B cell (primary cell): ENCODE measurements at places on chromosomes 16 and 17. TPM values are rescaled to one million over a fixed set of nuclear protein-coding genes. Genes with fewer than 3 reads are reported as not detected.
A peak's percentile ranks its signal among the peaks of the same experiment; 100 is the strongest.

TTLL6 gene
- not detected in 2 replicates for total RNA-seq

IGFALS gene
- 0.22 TPM in 1 of 2 replicates, not detected in the other for total RNA-seq

GPRC5C gene
- total RNA-seq, result 0.53 and 1.1 TPM in 2 replicates

LYZL6 gene
- not detected in 2 replicates for total RNA-seq

CRHR1 gene
- total RNA-seq, result not detected in 2 replicates

NOS2 gene
- total RNA-seq, result 0.10 and 0.12 TPM in 2 replicates

ADAMTS18 gene
- not detected in 2 replicates for total RNA-seq

GP1BA gene
- not detected in 2 replicates for total RNA-seq

GNAO1 gene
- total RNA-seq, result 3.7 and 5.1 TPM in 2 replicates

DNA sequence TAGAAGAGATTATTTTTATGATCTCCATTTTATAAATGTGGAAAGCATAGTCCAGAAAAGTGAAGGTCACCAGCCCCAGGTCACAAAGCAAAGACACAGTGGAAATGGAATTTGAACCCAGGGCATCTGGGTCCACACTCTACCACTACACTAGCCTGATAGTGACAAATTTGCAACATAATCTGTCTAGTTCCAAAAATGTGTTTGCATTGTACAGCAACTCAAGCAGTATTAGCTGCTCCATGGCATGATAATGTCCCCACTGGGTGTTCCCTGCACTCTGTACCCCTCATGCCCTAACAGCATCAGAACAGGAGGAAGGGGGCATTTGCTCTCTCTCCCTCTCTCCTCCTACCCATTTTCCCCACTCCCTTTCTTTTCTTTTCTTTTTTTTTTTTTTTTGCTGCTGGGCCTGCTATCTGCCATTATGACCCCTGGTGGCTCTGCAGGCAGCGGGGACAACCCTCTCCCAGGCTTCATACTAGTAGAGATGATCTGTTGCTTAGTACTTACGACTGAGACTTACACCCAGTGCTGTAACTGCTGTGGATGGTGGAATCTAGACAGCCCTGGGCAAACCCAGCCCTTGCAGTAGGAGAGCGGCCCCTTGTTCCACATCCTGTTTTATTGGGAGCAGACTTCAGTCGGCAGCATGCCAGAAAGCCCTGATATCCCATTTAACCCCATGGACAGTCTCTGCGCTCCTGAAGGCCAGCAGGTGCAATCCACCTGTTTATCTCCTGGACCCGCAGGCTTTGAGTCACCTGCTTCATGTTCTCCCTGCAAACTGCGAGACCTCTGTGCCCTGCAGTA, 306.3 kb downstream of the SOX9 start:
- DNase-seq, result no peak

DNA sequence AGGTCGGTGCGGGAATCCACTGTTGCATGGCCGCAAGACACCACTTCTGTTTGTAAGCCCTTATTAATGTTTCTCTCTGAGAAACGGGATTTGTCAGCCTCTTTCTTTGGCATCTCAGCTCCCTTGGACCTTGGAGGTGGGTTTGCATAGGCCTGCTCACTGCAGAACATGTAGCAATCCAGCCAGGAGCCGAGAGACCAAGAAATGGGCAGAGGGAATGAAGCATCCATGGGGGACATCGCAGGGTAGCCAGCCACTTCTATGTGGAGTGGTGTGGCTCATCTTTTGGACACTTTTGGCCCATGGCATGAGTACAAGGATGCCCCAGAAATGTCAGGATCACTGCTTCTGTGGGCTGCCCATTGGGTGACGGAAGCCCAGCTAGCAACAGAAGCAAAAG, 79.4 kb downstream of the GSG1L start:
- DNase-seq, result no peak

DNA sequence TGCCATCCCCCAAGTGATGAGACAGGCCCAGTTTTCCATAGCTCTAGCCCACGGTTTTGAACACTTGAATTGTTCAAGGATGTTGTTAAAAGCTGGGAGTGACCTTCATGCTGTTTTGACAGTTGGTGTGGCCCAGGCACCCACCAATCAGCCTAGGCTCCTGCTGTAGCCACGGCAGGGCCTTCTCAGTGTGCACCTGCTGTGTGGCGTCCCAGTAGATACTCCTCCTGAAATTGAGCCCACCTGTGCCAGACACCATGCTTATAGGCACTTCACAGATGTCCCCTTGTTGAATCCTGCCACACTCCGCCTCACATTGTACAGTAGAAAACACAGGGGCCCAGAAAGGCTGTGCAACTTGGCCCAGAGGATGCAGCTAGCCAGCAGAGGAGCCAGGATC, 86.4 kb downstream of the SOCS1 start:
- DNase-seq, result no peak

- DNase-seq, result no peak
Measured at GRCh38 chr16:76265434-76266045, 11.7 kb upstream of the CNTNAP4 start.

- no peak for DNase-seq
Measured at GRCh38 chr17:39705786-39706348, 6.0 kb downstream of the ERBB2 start.

- DNase-seq, result no peak
Measured at GRCh38 chr17:65698381-65699061, 137.1 kb upstream of the AXIN2 start.

GRCh38 chr17:57706761-57707160, 38.3 kb downstream of the CCDC182 start:
- DNase-seq, result no peak

GRCh38 chr16:82814059-82814458, 187.3 kb downstream of the CDH13 start:
- DNase-seq, result no peak

DNA sequence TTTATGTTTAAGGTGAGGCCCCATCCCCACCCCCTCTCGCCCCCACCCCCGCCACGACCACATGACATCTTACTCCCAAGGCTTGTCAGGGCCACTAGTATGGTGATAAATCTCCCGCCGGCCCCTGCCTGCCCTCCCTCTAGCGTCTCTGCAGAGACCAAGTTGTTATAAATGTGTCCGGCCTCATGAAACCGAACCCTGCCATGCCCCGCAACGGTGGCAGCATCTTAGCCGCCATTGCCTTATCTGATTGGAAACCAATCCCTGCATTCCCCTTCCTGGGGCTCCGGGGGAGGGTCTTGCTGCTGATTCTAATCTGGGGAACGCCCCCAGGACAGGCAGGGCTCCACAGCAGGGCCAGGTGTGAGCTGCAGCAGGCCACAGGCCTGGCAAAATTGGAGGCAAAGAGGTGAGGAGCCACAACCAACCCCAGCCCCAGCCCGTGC, 352.4 kb downstream of the C16orf95 start:
- DNase-seq, result no peak

GRCh38 chr17:76154936-76155845, 14.1 kb upstream of the FOXJ1 start:
- DNase-seq, result no peak

DNA sequence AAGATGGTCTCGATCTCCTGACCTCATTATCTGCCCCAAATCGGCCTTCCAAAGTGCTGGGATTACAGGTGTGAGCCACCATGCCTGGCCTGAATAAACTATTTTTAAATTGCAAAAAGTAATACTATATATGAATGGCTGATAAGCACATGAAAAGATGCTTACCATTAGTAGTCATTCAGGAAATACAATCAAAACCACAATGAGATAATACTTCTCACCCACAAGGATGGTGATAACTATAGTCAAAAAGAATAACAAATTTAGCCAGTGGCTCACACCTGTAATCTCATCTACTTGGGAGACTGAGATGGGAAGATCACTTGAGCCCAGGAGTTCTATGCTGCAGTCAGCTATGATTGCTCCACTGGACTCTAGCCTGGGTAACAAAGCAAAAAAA, 2.4 kb upstream of the TACO1 start:
- no peak for DNase-seq

GRCh38 chr16:72957303-72958277, 90.3 kb downstream of the ZFHX3 start:
- DNase-seq, result no peak

DNA sequence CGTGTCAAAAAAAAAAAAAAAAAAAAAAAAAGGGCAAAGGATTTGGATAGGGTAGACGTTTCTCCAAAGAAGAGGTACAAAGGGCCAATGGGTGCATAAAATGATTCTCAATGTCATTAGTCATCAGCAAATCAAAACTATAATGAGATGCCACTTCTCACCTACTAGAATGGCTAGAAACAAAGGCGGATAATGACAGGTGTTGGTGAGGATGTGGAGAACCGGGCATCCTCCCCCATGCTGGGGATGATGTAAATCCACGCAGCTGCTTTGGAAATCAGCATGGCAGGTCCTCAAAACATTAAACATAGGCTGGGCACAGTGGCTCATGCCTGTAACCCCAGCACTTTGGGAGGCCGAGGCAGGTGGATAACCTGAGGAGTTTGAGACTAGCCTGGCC, 9.4 kb downstream of the ITGAX start:
- no peak for DNase-seq

DNA sequence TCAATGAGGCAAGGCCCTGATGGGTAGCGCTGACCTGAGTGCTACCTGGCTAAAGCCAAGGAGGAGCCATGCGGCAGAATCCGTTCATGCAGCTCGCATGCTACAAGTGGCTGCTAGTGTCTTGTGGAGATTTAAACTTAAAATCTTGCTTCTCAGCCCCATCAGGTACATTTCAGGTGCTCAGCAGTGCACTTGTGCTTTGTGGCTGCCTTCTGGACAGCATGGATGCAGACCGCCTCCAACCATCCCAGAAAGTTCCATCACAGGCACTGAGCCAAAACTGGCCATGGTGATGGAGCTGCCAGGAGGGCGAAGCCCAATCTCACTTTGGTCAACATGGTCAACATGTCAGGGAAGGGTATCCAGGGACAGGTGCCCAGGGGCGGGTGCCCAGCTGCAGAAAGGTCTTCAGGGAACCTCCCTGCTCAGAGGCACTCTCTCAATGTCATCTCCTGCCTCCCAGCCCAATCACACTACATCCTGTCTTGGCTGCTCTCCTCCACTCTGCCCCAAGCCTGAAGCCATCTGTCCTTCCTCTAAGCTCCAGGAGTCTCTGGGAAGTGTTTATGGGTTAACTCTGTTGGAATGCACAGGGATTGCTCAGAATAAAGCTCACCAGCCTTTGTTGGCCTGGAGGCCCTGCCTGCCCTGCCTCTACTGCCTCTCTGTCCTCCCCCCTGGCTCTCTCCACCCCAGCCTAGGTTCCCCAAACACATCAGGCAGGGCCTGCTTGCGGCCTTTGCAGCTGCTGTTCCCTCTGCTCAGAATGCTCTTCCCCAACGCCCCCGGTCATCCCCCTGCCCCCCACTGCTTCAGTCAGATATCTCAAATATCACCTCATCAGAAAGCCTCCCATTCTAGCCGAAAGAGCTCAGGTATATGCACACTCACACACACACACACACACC, 18.3 kb upstream of the TNFRSF13B start:
- DNase-seq, result peak; percentile 34

- DNase-seq, result no peak
Measured at GRCh38 chr17:75308732-75309629, 19.7 kb upstream of the SLC25A19 start.

GRCh38 chr16:85327731-85328675, 215.7 kb upstream of the CIBAR2 start:
- DNase-seq, result no peak

- peak; percentile 32 for DNase-seq
Measured at GRCh38 chr17:48791128-48792032, 25.6 kb downstream of the TTLL6 start.
